ENCODE measurements at places on chromosomes 16 and 17.

GRCh38 chr17:1762901-1763898 is 1.3 kb downstream of the SERPINF1 start:
- no peak for DNase-seq

DNA sequence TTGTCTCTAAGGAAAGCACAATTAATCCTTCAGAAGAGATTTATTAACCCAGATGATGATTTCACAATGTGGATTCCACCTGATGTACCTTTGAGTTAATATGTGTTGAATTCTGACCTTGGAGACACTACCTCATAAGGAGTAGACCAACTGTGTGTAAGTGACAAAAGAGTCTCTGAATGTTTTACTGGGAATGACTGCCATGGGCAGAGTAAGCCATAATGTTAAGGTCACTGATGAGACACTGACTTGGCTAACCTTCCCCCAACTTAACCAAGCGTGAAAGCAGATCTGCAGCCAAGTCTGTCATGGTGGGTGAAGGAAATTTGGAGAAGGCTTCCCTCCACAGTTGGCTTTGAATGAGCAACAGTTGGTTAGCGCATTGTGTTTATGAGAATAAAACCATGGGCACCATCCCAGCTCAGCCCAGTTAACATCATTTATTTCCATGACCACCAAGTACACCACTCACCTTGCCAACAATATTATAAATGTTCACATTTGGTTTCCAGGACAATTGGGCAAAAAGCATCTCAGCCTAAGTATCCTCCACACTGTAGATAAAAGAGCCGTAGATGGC is 618.5 kb downstream of the KCNJ2 start:
- no peak for DNase-seq

- DNase-seq: no peak
Measured at GRCh38 chr17:36890398-36891168, 46.7 kb upstream of the LHX1 start.

DNA sequence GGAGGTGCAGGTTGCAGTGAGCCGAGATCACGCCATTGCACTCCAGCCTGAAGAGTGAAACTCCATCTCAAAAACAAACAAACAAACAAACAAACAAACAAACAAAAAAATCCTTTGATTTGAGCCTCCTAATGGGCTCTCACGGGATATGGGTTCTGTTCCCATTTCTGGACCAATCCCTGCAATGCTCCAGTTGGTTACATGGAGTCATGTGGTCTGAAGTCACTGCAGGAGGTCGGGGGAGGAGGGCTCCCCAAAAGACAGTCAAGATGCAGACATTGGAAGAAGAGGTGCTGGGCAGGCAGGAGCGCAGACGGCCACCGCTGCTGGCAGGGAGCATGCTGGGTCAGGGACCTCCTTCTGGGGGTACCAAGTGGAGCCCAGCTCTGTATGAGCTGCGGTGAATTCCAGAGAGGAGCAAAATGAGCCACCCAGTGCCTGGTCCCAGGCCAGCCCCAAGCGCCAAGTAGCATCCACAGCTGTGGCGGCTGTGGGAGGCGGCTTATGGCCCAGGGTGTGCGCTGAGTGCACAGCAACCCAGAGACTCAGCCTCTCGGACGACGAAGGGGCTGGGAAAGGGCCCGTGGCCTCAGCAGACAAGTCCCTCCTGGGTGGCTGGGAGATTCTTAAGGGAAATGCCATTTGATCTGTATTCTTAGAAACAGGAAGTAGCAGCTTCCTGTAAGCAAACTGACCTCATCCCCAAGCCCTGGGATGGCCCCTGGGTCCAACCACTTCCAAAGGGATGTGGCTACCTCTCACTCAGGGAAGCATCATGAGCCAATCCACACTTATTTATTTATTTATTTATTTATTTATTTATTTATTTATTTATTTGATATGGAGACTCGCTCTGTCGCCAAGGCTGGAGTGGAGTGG is 19.6 kb upstream of the ATP2A3 start:
- DNase-seq: peak; percentile 61

DNA sequence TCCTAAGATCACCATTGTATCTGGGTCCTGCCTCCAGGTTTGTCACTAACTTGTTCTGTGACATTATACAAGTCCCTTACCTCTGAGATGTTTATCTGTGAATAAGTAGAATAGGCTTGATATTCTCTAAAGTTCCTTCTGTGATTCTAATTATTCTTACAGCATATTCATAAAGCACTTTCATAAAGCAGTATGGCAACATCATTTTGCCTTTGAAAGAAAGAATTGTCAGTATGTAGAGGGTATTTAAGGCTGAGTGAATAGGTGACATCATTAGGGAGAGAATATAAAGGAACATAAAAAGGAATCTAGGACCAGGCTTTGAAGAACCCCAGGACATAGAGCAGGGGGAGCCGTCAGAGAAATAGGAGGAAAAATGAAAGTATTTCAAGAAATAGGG is 15.6 kb downstream of the VMP1 start:
- DNase-seq: no peak

- peak; percentile 90 for DNase-seq
Measured at GRCh38 chr17:42536372-42537155, 523 bp downstream of the NAGLU start.

- DNase-seq: no peak
Measured at GRCh38 chr17:18027280-18027679, 11.7 kb downstream of the ATPAF2 start.

DNA sequence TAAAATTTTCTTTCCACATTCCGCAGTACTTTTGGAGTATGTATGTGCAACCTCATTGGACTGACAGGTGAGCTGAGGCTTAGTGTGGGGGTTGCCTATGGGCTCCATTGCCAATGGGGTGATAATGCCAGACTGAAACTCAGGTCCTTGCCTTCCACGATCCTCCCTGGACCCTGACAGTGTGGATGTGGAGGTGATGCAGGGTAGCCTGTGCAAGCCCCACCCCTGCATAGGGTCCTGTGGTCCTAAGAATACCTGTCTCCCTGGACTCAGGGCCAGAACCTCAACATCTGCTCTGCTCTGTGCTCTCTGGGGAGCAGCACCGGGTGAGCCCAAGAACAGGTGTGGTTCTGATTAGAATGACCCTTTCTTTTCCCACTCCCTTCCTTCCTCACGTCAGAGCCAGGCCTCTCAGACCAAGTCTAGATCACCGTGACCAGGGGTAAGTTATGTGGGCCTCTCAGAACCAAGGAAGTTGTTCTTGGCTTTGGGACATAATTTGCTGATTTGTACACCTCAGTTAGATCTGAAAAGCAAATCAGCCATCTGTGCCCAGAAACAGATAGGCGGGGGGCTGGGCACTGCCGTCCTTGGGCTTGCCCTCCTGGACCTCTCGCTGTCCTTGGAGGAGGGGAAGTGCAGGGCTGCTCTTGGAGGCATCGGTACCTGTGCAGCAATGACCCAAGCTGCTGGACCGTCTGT is 8.4 kb upstream of the TNS4 start:
- no peak for DNase-seq

GRCh38 chr17:31092475-31093064 is 2.2 kb upstream of the NF1 start:
- DNase-seq: no peak
